Activated naive CD4-positive, alpha-beta T cell (primary cell): ENCODE measurements at places on chromosomes 1 and 21.

DNA sequence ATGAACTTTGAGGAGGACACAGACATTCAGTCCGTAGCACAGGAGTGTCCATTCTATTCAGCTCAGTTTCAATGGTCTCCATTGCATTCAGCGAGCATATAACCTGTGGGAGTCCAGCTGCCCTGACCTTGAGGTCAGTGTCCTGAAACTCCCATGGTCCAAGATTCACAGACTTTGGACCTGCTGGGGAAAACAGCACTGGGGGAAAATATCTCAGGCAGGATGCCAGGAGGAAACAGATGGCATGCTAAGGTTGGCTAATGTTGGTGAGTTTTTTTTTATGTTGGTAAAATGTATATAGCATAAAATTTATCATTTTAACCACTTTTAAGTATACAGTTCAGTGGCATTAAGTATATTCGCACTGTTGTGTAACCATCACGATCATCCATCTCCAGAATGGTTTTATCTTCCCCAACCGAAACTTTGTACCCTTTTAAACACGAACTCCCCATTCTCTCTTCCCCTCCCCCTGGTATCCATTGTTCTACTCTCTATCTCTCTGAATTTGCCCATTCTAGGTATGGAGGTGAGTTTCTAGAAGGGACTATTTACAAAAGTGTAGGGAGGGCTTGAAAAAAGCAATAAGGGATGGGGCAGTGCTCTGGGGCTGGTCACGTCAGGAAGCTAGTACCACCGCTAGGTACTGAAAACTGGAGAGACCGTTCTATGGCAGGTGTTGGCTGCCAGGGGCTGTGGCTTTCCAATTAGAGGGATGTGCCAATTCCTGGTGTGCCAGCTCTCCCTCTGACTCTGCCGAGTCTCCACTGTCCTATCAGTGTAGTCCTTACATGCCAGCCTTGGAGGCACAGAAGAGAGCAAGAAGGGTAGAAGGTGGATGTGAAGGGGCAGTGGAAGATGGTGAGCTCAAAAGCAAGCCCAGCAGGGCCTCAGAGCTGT is 85.3 kb downstream of the FOXD2 start:
- DNase-seq: no peak

DNA sequence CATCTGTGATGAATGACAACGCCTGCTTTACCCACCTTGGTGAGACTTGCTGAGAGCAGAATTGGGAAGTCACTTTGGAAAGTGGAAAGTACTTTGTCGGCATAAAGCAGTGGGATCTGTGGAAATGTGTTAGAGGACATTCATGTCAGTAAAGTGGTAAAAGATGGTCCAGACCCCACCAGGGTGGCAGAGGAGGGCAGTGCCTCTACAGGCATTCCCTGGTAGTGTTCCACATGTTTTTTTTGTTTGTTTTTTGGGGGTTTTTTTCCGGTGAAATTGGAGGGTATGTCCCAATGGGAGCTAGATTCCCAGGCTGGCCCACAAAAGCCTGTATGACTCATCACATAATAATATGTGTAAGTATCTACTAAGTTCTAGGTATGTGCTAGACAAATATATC is 80.6 kb downstream of the ELAVL4 start:
- DNase-seq: no peak

GRCh38 chr1:105909811-105910210 is 1146.7 kb upstream of the PRMT6 start:
- DNase-seq: no peak

- DNase-seq: no peak
Measured at GRCh38 chr21:40704141-40704540, 142.8 kb downstream of the DSCAM start.
